ENCODE measurements at places on chromosomes 3 and 15.

DNA sequence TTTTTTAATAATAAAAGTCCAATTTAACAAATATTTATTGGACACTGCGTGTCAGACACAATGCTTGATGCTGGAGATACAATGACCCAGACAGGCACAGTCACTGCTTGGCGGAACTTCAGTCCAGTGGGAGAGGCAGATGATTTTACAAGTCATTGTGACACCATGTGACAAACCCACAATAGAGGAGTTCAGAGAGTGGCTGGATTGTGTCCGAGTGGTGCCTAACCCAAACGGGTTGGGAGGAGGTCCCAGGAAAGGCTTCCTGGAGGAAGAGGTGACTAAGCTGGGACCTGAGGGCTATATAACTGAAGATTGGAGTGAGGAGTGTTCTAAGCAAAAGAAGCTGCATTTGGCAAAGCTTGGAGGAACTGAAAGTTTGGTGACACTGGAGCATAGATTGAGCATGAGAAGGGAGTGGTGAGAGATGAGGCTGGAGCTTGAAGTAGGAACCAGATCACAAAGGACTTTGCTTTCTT lies 41.4 kb downstream of the CRTC3 start:
- no peak for DNase-seq

DNA sequence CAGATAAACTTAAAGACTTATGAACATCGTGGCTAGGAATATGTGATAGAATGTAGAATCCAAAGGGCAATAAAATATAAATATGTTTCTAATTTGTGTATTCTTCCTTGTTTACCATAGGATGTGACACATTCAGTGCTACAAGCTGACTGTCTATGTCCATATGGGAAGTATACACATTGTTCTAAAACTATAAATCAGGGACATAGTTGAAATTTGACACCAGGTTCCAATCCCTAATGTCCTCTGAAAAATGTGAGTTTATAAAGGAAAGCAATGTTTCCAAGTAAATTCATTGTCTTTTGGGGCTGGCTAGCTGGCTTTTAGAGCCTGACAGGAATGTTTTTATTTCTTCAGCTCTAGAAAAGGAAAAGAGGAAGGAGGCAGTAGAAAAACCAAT lies 273.6 kb downstream of the CNTN4 start:
- no peak for DNase-seq

- no peak for DNase-seq
Observed at GRCh38 chr3:21795921-21796320, 44.9 kb upstream of the ZNF385D start.

DNA sequence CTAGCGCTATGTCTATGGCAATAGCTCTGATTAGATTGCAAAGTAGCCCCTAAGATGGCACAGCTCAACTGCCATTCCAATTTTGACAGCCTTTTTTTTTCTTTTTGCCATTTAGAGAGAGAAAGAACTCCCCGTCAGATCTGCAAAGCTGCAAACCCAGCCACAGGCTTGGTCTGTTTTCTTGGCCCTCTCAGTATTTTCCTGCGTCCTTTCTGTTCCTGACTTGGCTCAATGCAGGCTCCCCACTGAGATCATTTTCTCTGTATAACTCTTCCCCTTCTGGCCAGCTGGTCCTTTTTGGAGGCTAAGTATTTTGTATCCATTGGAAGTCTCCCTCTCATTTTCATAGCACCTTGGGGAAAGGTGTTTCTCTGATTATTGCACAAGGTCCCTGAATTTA lies 386.7 kb downstream of the UNC13C start:
- DNase-seq: no peak

DNA sequence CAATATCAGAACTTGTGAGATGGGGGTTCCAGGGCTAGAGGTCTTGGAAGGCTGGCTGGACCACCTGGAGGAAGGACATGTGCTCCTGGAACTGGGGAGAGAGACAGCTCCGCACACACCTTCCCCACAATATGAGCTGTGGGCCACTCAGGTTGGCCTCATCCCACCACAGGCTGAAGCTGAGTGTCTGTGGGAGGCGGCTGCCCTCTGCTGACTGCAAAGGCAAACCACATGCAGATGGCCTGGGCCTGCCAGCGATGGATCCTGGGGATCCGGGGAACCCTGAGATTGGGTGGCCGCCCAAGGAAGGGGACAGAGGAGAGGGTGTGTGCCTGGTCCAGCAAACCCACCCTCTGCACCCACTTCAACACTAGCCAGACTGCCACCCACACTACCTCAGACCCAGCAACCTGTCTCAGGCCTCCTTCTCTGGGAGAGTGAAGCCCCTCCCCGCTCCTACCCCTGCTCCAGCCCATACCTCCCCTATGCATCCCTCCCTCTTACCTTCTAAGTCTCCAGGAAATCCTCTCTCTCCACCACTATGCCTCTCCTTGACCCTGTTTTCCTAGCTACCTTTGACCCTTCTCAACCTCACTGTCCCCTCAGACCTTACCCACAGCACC lies 44.8 kb downstream of the CYP11A1 start:
- DNase-seq: peak; percentile 57

DNA sequence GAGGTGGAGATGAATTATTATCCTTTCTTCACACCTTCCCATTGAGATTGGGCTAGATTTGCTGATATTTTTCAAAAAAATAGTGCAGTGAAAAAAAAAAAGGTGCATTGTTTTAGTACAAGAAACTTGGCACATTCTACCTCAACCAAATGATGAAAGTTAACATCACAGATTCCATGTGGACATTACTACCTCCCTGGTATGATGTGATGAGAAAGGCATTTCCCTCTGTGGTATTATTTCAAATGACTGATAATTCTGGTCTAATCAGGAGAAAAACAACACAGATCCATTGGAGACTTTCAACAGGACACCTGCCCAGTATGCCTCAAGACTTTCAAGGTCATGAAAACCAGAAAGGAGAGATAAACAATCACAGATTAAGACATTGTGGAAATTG lies 313.4 kb downstream of the BCHE start:
- DNase-seq: no peak

- DNase-seq: no peak
Observed at GRCh38 chr3:71310980-71311660, 272.4 kb downstream of the FOXP1 start.
